Stimulated activated CD4-positive, alpha-beta T cell treated with anti-CD3 and anti-CD28 coated beads, Interleukin-1b, Interleukin-23, amount 100 ng/mL, for 4 hours (primary cell): ENCODE measurements at places on chromosomes 1 and 21.

DNA sequence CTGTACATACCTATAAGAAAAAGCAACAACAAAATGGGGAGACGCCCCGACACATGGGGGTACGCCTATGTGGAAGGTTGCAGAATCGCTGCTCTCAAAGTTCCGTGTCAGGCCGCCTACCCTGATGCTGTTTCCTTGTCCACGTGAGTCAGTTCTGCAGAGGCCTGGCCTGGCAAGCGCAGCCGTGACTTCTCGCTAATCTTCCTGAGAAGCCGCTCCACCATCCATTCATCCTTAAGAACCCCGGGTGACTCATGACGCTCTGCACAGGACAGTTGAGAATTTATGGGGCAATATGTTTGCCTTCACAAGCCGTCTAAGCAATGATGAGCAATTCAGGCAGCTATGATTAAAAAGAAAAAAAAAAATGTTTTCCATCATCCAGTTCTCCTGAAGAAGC is 122.3 kb upstream of the TMPRSS2 start:
- DNase-seq = no peak

DNA sequence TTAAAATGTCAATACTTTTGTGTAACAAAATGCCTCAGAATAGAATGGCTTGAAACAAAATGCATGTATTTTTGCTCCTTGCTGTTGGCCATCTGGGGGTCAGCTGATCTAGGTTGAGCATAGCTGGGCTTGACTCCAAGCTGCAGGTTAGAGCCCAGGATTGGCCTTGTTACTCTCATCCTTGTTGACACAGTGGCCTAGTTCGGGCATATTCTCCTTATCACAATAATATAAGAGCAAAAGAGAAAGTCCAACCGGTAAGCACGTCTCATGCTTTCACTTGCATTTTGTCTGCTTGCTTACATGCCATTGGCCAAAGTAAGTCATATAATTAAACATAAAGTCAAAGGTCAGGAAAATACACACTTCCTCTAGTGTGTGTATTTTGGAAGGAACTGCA is 456.2 kb downstream of the KCNT2 start:
- DNase-seq = no peak

GRCh38 chr21:41008974-41009373 is 159.0 kb upstream of the BACE2 start:
- DNase-seq = no peak

DNA sequence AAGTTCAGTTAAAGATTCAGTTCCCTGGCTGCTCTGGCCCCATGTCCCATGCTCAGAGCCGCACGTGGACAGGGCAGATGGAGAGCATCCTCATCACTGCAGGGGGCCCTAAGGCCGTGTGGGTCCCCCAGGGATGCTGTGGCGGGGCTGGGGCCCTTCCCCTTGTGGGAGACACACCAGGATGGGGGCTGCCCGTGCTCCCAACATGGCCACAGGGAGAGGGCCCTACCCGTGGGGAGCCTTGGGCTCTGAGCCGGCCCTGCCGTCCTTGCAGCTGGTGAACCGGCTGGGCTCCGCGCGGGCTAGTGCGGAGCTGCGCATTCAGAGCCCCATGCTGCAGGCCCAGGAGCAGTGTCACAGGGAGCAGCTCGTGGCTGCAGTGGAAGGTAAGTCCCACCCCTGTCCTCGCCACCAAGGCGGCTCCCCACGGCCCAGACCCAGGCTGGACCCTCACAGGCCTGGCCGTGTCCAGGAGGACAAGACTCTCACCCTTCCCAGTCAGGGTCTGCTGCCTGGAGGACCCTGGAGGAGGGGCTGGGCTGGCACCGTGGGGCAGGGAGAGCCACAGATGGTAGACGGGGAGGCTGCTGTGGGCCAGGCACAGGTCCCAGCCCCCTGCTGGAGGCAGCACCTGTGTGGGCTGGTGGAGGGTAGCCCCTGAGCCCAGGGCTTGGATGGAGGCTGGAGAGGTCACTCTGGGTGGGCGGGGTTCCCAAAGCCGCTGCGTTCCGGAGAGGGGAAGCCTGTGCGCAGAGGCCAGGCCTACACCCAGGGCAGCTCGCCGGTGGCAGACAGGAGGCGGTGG is 53.8 kb downstream of the TRIM11 start:
- no peak for DNase-seq

DNA sequence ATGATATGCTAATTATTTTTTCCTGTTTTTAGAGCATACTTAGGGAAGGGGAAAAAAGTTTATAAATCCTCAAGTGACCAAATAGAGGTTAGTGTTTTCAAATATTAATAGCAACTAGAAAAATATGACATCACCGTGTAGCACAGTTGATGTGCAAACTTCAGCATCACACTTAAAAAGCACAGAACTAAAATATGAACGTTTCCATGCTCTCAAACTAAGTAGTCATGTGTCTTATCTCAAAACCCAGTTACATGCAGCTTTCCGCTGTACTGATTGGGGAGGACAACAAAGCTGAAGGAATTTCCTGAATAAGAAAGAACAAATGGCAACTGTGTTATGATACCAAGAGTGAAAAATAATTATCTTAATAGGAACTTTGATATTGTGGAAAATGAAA is 903.7 kb downstream of the ADGRL2 start:
- DNase-seq = no peak

- DNase-seq = no peak
Measured at GRCh38 chr1:175665616-175666015, 77.8 kb downstream of the TNR start.

GRCh38 chr1:9815150-9815549 is 8.6 kb downstream of the CLSTN1 start:
- DNase-seq = no peak

- DNase-seq = no peak
Measured at GRCh38 chr1:230176871-230177411, 109.9 kb downstream of the GALNT2 start.

DNA sequence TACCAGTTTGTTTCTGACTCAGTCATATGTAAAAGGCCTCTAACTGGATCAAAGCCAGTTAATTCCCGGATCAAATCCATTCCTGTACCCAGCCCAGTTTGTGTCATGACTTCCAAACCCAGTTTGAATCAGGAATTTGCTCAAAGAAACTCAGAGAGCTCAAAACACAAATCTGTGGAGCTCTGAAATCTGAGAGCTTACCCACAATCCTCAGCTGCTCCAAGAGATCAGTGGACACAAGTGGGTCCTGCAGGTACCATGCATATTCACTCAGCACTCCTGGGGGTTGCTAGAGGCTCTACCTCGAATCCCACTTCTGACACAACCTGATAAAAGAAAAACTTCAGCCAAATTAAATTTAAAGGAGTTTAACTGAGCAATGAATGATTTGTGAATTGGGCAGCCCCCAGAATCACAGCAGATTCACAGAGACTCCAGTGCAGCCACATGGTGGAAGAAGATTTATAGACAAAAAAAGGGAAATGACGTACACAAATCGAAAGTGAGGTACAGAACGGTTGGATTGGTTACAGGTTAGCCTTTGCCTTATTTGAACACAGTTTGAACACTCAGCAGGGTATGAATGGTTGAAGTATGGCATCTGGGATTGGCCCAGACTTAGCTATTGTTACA is 11.9 kb upstream of the MRPL55 start:
- DNase-seq = no peak

DNA sequence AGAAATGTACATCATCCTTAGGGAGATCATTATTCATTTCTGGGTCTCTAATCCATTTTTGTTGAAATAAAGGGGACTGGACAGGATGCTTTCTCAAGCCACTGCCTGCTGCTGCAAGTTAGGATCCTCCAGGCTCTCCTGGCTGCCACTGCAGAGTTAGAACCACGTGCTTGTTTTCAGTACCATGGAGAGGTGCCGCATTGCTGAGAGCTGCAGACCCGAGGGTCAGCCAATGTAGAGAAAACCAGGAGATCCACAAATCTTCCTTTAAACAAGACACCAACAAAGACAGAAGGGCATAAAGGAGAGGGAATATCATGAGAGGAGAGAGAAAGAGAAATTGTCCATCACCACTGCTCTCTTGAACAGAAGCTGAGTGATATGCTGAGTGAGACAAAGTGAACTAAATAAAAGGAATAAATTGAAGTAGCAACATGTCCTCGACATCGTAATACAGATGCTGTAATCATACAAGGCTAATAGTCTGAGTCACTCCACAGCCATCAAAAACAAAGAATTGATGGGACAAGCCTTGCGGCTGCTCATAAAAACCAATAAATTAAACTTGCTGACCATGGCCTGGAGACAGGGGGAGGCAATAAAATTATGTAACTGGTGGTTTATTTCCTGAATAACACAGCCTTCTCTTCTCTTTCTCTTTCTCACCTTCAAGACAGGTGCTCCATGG is 255.7 kb downstream of the OMA1 start:
- DNase-seq = no peak

GRCh38 chr1:87830432-87830978 is 501.8 kb downstream of the LMO4 start:
- DNase-seq = no peak

GRCh38 chr1:94105957-94106529 is 14.9 kb downstream of the ABCA4 start:
- no peak for DNase-seq

DNA sequence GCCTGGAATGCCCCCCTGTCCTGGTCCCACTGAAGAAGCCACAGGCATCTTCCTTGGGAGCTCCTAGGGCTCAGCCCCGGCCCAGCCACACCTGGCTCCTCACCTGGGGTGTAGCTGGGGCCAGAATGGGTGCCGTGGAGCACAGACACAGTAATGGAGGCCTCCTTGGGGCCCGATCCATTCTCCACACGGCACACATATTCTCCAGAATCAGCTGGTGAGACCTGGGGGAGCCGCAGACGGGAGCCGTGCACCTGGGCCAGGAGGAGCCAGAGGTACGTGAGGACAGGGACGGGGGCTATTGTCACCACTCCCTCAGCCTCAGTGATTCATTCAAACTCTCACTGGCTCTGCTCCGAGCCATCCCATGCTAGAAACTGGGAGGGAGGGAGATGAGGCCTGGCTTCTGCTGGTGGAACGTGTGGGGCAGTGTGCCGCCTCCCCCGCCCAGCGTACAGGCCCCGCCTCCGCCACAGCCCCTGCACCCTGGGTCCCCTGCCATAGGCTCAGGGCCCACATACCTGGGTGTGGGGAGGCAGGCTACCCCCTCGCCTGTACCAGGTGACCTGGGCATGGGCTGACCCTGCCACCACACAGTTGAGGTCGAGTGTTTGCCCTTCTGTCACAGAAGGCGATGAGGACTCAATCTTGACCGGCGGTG is 42.2 kb downstream of the LDLRAD2 start:
- no peak for DNase-seq

DNA sequence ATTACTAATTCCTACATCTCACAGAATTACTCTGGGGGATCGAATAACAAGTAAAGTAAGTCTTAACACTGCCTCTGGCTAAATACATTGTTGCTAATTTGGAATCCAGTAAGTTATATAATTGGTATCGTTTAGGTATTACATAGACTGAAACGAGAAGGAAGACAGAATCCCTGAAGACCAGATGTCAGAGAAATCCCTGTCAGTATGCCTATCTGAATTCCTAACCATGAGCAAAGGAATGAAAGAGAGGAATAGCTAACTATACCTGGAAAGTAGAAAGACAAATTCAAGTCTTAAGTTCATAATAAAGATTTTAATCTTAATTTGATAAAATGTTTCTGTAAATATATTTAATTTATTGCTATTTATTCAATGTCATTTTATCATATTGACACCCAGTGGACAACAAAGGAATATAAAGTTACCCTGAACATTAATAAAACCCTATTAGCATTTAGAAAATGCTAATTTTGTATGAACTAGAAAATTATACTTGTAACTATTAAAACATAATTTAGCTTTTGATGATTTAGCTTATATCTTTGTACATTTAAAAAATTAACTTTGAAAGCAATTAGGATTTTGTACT is 11.4 kb downstream of the DEPDC1 start:
- no peak for DNase-seq

- no peak for DNase-seq
Measured at GRCh38 chr1:162680419-162681121, 48.3 kb downstream of the DDR2 start.

DNA sequence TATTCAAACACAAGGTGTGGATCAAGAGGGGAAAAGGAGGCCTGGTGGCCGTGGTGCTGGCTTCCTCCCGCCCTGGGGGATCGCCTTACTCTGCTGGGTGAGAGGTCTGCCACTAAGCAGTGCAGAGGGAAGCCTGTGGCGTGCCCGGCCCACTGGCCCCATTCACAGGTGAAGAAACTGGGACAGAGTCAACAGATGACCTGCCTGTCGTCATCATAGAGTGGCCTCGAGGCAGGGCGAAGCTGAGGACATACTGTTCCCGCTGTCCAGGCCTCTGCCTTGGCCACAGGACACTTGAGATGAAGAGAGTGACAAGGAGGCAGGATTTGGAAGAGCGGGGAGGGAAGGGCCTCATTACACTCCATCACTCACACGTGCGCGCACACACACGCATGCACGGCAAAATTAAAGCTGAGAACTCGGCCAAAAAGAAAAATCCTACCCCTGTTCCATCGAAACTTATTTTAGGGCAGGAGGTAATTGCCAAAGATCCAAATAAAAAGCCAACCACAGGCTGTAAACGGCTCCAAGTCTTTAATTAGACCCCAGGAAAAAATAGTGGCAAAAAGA is 50.5 kb downstream of the CASZ1 start:
- no peak for DNase-seq
